ENCODE measurements at places on chromosomes 5 and 9. TPM values are rescaled to one million over a fixed set of nuclear protein-coding genes. Genes with fewer than 3 reads are reported as not detected.

Gene NXNL2
- polyA plus RNA-seq: 2.2 TPM

Gene SLC25A2
- polyA plus RNA-seq: 0.35 TPM

Gene HAPLN1
- 7.3 TPM for polyA plus RNA-seq

Gene SLC27A6
- 1.7 TPM for polyA plus RNA-seq

Gene CLTA
- 304 TPM for polyA plus RNA-seq

Gene LCN2
- polyA plus RNA-seq: 1.2 TPM

Gene PCDHGB2
- 3.8 TPM for polyA plus RNA-seq

Gene ANGPTL2
- 9.7 TPM for polyA plus RNA-seq

Gene TCF7
- polyA plus RNA-seq: 14.4 TPM

Gene CCL21
- polyA plus RNA-seq: 21.8 TPM

Gene PCDHB13
- polyA plus RNA-seq: 7.2 TPM

Gene OR1L8
- polyA plus RNA-seq: 0.12 TPM

Gene NRARP
- 9.0 TPM for polyA plus RNA-seq

Gene HMMR
- polyA plus RNA-seq: 18.3 TPM

Gene FST
- 47.7 TPM for polyA plus RNA-seq

Gene LOX
- 44.4 TPM for polyA plus RNA-seq

Gene IFNA14
- polyA plus RNA-seq: not detected

Gene GRM6
- polyA plus RNA-seq: 1.9 TPM

Gene SPINK4
- polyA plus RNA-seq: not detected

Gene ADGRD2
- not detected for polyA plus RNA-seq

Measured in renal cortex interstitium (tissue), 15 donors.